RWPE2 (cell line): ENCODE measurements at places on chromosomes 3 and 15.

DNA sequence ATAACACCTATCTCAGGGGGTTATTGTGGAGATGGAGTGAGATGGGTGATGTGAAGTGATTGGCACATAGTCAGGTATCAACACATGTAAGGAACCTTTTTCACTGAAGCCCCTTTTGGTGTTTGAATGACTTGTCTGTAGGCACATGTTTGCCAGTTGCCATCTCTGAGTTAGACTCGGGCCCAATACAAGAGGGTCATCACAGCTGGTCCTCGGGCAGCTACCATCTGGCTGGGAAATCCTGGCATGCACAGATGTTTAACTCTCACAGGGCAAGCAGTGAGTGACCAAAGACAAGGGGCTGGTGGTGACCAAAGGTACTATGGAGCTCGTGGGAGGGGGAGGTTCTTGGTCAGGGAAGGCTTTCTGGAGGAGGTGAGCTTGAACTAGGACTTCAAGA is 118.8 kb downstream of the CLSTN2 start:
- no peak for DNase-seq
- H3K27ac ChIP-seq, result no peak overlapping the region
- no peaks in the 10 kb centered on the region for H3K36me3 ChIP-seq
- H3K4me1 ChIP-seq, result no peaks in the 10 kb centered on the region
- no peaks in the 10 kb centered on the region for H3K27me3 ChIP-seq
- no peak overlapping the region for H3K4me3 ChIP-seq

- H3K27me3 ChIP-seq, result peaks cover 28% of the 10 kb centered on the region
- H3K4me1 ChIP-seq, result no peaks in the 10 kb centered on the region
- peak within 1 kb of the TSS; percentile 2 for H3K4me3 ChIP-seq
- H3K27ac ChIP-seq, result no peak within 1 kb of the TSS
- no peaks in the 10 kb centered on the region for H3K36me3 ChIP-seq
Measured at GRCh38 chr15:41513506-41514227, at the start of gene LTK. TSS of gene LTK (minus strand) at chr15:41513827. CDS start at chr15:41513709, 118 bp downstream.

DNA sequence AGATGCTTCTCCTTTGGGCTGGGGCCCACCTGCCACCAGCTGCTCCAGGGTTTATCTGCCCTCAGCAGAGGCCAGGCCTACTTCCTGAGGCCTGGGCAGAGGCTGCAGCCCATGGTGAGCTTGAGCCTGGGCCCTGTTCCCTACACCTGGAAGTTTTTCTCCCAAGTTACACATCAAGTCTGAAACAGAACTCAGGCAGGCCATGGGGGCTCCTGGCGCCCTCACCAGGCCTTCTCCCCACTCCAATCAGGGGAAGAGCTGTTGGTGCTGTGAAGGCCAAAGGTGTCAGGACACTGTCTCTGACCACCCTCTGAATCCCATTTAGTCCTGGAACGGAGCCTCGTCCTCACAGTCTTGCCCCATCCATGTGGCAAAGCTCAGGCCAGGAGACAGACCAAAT is 7.3 kb downstream of the VWA5B2 start:
- peaks cover 3% of the 10 kb centered on the region for H3K4me1 ChIP-seq
- no peak overlapping the region for H3K4me3 ChIP-seq
- no peaks in the 10 kb centered on the region for H3K36me3 ChIP-seq
- peaks cover 6% of the 10 kb centered on the region for H3K27me3 ChIP-seq
- no peak for DNase-seq

- no peaks in the 10 kb centered on the region for H3K4me1 ChIP-seq
- no peak for DNase-seq
- no peak overlapping the region for H3K4me3 ChIP-seq
- H3K27me3 ChIP-seq, result no peaks in the 10 kb centered on the region
- no peak overlapping the region for H3K27ac ChIP-seq
Measured at GRCh38 chr3:13461169-13462124, 18.7 kb upstream of the HDAC11 start.

DNA sequence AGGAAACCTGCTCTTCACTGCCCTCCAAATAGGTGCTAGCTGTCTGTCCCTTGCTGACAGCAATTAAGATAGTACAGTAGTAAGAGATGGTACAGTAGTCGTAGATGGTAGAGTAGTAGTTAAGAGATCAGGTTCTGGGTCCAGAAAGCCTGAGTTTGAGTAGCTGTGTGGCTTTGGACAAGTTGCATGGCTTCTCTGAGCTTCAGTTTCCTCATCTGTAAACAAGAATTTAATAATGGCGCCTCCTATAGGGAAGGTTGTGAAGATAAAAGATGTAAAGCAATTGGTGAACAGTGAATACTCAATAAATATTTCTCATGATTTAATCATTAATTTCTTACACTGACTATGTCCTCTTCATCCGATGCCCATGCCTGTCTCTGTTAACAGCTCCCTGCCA is 86.9 kb upstream of the BCL6 start:
- H3K27ac ChIP-seq, result no peak overlapping the region
- no peaks in the 10 kb centered on the region for H3K27me3 ChIP-seq
- H3K4me1 ChIP-seq, result peaks cover 6% of the 10 kb centered on the region
- H3K4me3 ChIP-seq, result no peak overlapping the region
- no peak for DNase-seq

- no peak overlapping the region for H3K27ac ChIP-seq
- H3K4me1 ChIP-seq, result no peaks in the 10 kb centered on the region
- no peaks in the 10 kb centered on the region for H3K27me3 ChIP-seq
- H3K4me3 ChIP-seq, result no peak overlapping the region
- no peak for DNase-seq
Measured at GRCh38 chr15:40660686-40661085, 34.3 kb upstream of the RAD51 start.

DNA sequence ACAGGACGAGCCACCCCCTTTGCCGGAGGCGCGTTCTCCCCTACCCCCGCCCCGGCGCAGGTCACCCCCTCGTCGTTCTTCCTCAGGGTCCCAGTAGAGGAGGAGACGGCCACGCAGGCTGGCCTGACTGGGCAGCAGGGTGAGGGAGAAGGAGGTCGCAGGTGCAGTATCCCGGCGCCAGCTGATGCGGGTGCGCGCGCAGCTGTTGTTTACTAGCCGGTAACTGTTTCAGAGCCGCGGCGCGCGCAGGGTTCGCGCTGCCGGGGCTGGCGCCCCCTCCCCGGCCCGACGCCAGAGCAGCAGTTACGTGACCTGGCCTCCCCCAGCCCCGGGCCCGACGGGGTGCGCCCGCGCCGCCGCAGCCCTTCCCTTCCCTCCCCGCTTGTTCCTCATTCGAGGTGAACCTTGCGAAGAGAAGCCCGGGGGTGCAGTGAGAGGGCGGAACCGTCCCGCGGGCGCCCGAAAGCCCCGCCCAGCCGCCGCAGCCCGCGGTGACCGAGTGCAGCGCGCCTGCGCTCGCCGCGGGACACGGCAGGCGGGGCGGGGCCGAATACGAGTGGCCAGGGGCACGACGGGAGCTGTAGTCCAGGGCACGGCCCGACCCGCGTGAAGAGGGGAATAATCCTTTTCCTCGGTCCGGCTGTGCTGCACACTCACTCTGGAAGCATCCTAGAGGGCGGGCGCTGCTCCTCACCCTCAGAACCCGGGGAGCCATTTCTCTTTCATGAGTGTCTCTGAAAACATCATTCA is at the start of gene SLC12A6:
SLC12A6 (minus strand) TSS at position 225 of the 750 bp plus-strand sequence. CDS start 1,101 bp downstream, outside the sequence.
- DNase-seq, result peak; percentile 98
- H3K36me3 ChIP-seq, result peaks cover 39% of the 10 kb centered on the region
- peaks cover 26% of the 10 kb centered on the region for H3K4me1 ChIP-seq

DNA sequence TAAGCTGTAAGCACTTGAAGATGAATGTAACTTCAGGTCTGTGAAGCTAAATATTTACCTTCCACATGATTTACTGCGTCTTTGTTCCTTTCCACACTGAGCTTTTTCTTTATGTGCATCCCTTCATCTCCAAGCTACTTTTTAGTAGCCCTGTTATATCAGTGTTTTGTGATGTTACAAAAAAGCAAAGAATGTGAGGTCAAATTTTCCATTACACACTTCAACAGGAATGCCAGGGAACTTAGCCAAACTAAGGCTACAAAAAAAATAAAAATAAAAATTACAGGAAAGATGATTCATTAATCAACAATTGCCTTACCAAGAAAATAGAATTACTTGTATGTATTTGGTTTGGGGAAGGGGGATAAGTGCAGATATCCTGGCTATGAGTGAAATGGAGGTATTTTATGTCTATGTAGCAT is 73.0 kb downstream of the FILIP1L start:
- no peak overlapping the region for H3K4me3 ChIP-seq
- peak overlapping the region; percentile 99 for H3K27ac ChIP-seq
- no peaks in the 10 kb centered on the region for H3K36me3 ChIP-seq
- DNase-seq, result no peak
- H3K4me1 ChIP-seq, result peaks cover 45% of the 10 kb centered on the region

DNA sequence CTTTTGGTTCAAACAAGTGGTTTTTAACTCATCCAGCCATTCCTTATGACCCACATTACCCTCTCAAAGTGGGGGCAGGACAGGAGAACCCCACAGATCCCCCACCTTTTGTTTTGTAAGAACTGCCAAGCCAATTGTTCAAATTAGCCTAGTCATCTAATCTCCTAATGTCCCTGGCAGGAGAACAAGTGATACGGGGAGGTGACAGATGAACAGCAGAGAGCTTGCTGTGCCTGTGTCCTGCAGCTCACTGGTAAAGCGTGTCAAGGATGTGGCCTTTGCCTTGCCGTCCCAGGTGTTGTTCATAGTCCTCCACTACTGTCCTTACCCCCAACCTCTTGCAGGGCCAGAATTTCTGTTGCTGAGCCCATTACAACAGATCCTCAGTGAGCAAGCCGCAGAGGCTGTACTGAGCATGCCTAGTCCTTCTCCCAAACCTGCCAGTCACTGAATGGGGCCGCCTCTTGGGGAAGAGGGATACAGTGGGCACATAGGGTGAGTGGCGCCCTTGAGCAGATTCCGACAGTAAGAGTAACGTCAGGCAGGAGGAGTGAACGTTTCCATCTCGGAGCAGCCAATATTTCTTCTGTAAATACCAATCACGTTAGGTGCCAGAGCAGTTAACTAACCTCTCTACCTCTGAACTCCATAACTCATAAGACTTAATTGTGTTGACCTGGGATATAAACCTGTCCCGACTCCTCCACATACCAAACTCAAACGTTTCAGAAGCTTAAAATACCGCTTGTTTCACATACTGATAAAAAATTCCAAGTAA is 87.4 kb downstream of the ITPR1 start:
- H3K36me3 ChIP-seq, result no peaks in the 10 kb centered on the region
- H3K4me1 ChIP-seq, result peaks cover 8% of the 10 kb centered on the region
- H3K27ac ChIP-seq, result no peak overlapping the region
- H3K27me3 ChIP-seq, result no peaks in the 10 kb centered on the region
- no peak overlapping the region for H3K4me3 ChIP-seq

DNA sequence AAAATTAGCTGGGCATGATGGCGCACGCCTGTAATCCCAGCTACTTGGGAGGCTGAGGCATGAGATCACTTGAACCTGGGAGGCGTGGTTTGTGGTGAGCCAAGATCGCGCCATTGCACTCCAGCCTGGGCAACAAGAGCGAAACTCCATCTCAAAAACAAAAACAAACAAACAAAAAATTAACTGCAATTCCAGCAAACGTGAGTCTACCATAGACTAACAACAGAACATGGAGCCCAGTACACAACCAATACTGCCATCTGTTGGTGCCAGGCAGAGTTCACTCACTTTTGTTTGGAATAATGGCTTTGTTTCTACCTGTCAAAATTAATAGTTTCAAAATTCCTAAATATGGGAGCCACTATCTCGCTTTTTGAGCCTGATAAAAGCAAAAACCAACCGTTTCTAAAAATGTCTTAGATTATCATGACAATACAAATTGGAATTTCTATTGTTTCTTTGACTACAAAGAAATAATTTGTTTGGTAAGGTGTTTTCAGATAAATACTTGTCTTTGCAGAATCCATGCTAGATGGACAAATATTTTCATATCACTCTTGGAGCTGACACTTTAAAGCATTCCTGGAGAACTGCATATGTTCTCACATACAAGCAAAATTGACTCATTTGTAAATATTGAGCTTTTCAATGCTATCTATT is 45.0 kb downstream of the GPR176 start:
- H3K36me3 ChIP-seq, result no peaks in the 10 kb centered on the region
- peaks cover 11% of the 10 kb centered on the region for H3K4me1 ChIP-seq
- no peak overlapping the region for H3K27ac ChIP-seq
- DNase-seq, result no peak

GRCh38 chr3:169002689-169003088 is 660.8 kb downstream of the MECOM start:
- no peaks in the 10 kb centered on the region for H3K27me3 ChIP-seq
- H3K27ac ChIP-seq, result no peak overlapping the region
- H3K4me1 ChIP-seq, result no peaks in the 10 kb centered on the region
- no peaks in the 10 kb centered on the region for H3K36me3 ChIP-seq
- H3K4me3 ChIP-seq, result no peak overlapping the region
- no peak for DNase-seq

- H3K27me3 ChIP-seq, result no peaks in the 10 kb centered on the region
- H3K4me3 ChIP-seq, result no peak overlapping the region
- H3K36me3 ChIP-seq, result no peaks in the 10 kb centered on the region
- H3K4me1 ChIP-seq, result peaks cover 3% of the 10 kb centered on the region
Measured at GRCh38 chr3:59775761-59776325, 726.0 kb upstream of the CFAP20DC start.

DNA sequence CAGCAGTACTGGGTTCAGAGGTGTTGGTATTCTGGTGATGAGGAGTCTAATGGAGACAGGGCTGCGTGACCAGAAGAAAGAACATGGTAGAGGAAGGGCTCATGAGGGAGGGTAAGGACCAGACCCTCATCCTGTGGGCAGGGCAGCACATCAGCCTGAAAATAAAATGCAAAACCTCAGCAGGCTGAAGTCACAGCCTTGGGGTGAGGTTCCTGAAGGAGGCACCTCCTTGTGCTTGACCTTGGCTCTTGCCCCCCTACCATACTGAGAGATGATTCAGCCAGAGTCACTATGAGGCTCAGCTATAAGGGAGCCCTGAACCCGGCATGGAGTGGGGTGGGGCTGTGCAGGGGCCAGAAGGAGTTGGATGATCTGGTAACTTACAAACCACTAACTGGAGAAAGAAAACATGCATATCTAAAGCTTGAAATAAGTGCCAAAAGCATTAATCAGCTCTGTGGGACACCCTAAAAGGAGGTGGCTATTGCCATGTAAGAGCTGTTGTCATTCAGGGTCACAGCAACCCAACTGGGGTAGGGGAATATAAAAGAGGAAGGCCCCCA is 60.2 kb downstream of the CORO2B start:
- no peaks in the 10 kb centered on the region for H3K36me3 ChIP-seq
- DNase-seq, result no peak
- H3K4me1 ChIP-seq, result peaks cover 36% of the 10 kb centered on the region
- H3K4me3 ChIP-seq, result no peak overlapping the region

GRCh38 chr3:176430244-176431037 is 766.8 kb downstream of the TBL1XR1 start:
- no peaks in the 10 kb centered on the region for H3K27me3 ChIP-seq
- no peaks in the 10 kb centered on the region for H3K36me3 ChIP-seq
- DNase-seq, result no peak
- H3K4me1 ChIP-seq, result no peaks in the 10 kb centered on the region
